Heart left ventricle (tissue), 16 donors: ENCODE measurements at places on chromosomes 1 and 21. TPM values are rescaled to one million over a fixed set of nuclear protein-coding genes. Genes with fewer than 3 reads are reported as not detected.

SKI gene
- 43.9 TPM for total RNA-seq

DDAH1 gene
- 33.9 TPM for total RNA-seq

KIF1B gene
- total RNA-seq: 82.7 TPM

TNFRSF8 gene
- total RNA-seq: 0.60 TPM

STPG1 gene
- 5.0 TPM for total RNA-seq

DNA sequence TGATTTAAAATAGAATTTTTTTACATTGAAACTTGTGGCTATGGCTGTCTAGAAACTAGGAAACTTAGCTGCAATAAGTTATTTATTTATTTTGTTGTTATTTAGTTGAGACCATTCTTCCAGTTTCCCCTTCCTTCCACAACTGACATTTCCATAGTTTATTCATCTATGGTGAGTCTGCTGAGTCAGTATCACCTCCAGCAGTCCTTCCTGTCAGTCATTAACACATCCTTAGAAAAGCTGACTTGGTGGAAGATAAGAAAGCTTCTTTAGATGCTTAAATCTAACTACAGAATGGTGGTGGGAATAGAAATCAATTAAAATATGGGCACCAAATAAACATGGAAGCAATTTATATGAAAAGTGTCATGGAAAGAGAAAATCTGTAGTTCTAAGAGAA is 714.0 kb downstream of the RWDD3 start:
- DNase-seq: no peak

DNA sequence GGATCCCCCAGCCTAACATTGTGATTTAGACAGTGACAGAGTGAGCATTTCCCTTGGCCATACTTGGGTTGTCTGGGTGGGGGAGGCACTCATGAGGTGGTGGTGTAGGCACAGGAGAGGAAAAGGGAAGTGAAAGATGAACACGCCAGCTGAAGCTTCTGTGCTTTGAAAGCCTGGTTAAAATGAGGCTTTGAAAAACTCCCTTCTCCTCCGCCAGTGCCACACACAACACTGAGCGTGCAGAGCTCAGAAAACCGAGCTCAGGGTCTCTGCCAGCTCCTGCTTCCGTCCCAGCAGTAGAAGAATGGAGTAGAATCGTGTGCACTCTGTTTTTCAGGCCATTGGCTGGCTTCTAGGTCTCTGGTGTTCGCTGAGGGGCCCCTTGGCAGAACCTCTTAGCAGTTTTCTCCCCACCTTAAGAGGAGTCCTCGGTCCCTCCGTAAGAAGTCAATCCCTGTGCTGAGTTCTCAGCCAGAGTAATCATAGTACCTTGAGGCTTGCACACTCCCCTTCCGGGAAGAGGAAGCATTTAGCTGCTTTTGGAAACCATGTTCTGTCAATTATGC is 12.9 kb downstream of the PLEKHM2 start:
- DNase-seq: no peak

DNA sequence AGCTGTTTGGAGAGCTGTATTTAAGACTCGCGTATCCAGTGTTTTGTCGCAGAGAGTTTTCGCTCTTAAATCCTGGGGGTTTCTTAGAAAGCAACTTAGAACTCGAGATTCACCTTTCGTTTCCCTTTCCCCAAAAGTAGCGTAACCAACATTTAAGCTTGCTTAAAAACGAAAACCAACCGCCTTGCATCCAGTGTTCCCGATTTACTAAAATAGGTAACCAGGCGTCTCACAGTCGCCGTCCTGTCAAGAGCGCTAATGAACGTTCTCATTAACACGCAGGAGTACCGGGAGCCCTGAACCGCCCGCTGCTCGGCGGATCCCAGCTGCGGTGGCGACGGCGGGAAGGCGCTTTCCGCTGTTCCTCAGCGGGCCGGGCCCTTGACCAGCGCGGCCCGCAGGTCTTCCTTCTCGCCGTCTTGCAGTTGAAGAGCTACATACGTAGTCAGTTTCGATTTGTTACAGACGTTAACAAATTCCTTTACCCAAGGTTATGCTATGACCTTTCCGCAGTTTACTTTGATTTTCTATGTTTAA is 1.9 kb downstream of the OLIG1 start:
- DNase-seq: no peak
